ENCODE measurements at places on chromosomes 16 and 17. TPM values are rescaled to one million over a fixed set of nuclear protein-coding genes. Genes with fewer than 3 reads are reported as not detected.

Gene FBXO39
- not detected for total RNA-seq

Gene SCNN1G
- total RNA-seq, result 0.39 TPM

Gene OTOA
- not detected for total RNA-seq

Gene DOC2B
- total RNA-seq, result 11.5 TPM

Gene EFCAB13
- total RNA-seq, result 9.5 TPM

Gene CDK5R1
- total RNA-seq, result not detected

Data from gastroesophageal sphincter (tissue), 4 donors.